ENCODE measurements at places on chromosomes 12 and 14. TPM values are rescaled to one million over a fixed set of nuclear protein-coding genes. Genes with fewer than 3 reads are reported as not detected.
A peak's percentile ranks its signal among the peaks of the same experiment; 100 is the strongest.

GRCh38 chr12:57216014-57216911, at the start of gene NXPH4:
TSS of gene NXPH4 (plus strand) at chr12:57216794. CDS start at chr12:57216970, 176 bp downstream.
- peak; percentile 55 for ATAC-seq

DNA sequence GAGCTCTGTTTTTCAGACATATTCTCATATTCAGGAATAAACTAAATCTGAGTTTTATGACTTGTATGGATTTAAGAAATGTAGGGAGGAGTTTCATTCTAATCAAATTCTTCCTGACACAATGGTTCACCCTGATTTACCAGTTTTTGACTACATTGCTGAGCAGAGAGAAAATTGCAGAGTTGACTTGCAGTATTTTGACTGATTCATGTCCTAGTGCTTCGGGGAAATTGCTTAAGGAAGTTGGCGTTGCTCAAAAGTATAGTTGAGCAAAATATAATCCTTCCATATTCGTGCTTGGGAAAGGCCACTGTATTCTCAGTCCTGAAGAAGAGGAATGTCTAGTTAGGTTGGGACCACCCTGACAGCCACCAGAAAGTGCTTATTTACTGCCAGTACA, 1.3 kb upstream of the TWF1 start:
- no peak for ATAC-seq

DNA sequence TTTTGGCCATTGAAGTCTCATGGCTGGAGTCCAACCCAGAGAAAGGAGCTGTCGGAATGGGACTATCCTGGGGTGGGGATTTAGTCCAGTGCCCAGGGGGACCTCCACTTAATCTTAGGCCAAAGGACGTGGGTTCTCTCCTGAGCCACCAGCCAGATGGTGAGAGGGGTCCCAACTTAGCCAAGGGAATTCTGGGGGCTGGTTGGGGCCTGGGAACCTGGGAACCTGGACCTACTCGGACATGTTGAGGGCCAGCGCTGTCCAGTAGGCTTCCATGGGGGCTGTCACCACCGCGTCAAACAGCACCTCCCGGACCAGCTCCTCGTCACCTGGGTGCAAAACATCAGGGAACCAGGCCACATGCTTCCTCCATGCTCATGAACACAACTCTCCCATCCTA, 33.4 kb downstream of the LRTM2 start:
- ATAC-seq, result no peak

- ATAC-seq, result peak; percentile 91
Measured at GRCh38 chr14:92759300-92759678, 10.9 kb upstream of the LGMN start.

GRCh38 chr14:64696355-64696857, 7.8 kb upstream of the PLEKHG3 start:
- no peak for ATAC-seq

EIF4B gene
- 585 TPM for total RNA-seq

CLEC4A gene
- 1.2 TPM for total RNA-seq
